ENCODE measurements at places on chromosomes 7 and 10.

DNA sequence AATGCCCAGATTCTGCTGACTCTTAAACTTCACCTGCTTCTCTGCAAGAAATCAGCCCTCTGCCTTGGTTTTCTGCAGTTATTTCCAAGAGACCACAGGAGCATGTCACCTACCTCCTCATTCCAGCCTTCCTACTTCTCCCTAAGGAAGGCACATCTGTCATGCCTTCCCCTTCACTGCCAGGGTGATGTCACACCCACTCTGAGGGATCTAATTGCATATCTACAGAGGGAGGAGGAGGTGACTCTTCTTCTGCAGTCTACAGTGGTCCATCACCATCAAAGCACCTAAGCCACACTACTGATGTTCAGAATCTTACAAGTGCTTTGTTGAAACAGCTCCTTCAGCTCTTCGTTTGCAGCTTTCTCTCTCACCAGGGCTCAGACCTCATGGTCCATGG, 275.5 kb downstream of the FGFR2 start:
- no peak overlapping the region for H3K27ac ChIP-seq
- no peaks in the 10 kb centered on the region for H3K4me1 ChIP-seq
- H3K27me3 ChIP-seq, result peaks cover 22% of the 10 kb centered on the region
- peaks cover 2% of the 10 kb centered on the region for H3K36me3 ChIP-seq
- H3K4me3 ChIP-seq, result no peak overlapping the region
- DNase-seq, result no peak

DNA sequence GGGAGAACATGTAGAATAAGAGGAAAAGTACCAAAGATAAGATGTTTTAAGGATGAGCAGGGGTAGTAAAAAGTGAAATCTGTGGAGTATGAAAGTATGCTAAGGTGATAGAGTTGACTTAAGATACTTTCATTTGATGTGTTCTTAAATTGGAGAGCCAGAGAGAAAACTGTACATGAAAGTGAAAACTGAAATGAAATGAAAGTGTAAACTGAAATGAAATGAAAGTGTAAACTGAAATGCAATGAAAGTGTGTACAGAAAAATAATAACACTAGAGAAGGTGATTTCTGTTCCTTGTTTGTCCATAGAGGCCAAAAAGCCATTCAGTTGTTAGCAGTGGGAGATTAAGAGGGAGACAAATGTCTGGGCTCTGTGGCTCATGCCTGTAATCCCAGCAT, 17.5 kb downstream of the AHR start:
- peak overlapping the region; percentile 79 for H3K27ac ChIP-seq
- H3K4me1 ChIP-seq, result peaks cover 8% of the 10 kb centered on the region
- H3K36me3 ChIP-seq, result peaks cover 13% of the 10 kb centered on the region
- H3K27me3 ChIP-seq, result no peaks in the 10 kb centered on the region
- no peak overlapping the region for H3K4me3 ChIP-seq
- DNase-seq, result no peak

DNA sequence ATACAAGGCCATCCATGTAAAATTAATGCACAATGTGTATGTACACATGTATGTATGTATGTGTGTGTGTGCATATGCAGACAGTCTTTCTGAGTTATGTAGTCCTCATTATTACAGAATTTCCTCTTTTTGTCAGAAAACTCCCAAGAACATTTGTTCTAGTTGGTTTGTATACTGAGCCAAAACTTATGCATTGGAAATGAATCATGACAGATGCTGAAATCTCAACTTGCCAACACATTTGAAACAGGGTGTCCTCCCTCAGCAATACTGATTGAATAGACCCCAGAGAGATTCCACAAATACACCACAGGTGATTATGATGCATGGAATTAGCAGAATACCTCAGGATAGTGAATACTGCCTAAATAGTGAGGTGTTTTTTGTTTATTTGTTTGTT, 472.9 kb upstream of the PCDH15 start:
- no peaks in the 10 kb centered on the region for H3K36me3 ChIP-seq
- no peak overlapping the region for H3K4me3 ChIP-seq
- H3K4me1 ChIP-seq, result no peaks in the 10 kb centered on the region
- H3K27me3 ChIP-seq, result no peaks in the 10 kb centered on the region
- no peak for DNase-seq

GRCh38 chr7:67343572-67343971, 346.9 kb downstream of the TYW1 start:
- H3K27ac ChIP-seq, result no peak overlapping the region
- DNase-seq, result no peak
- H3K4me3 ChIP-seq, result no peak overlapping the region
- H3K36me3 ChIP-seq, result peaks cover 18% of the 10 kb centered on the region
- H3K4me1 ChIP-seq, result no peaks in the 10 kb centered on the region

GRCh38 chr7:79035858-79036257, 417.6 kb downstream of the MAGI2 start:
- DNase-seq, result no peak
- no peak overlapping the region for H3K27ac ChIP-seq
- H3K4me3 ChIP-seq, result no peak overlapping the region
- no peaks in the 10 kb centered on the region for H3K27me3 ChIP-seq
- H3K36me3 ChIP-seq, result no peaks in the 10 kb centered on the region

- H3K27ac ChIP-seq, result no peak overlapping the region
- no peak overlapping the region for H3K4me3 ChIP-seq
- H3K4me1 ChIP-seq, result no peaks in the 10 kb centered on the region
- no peak for DNase-seq
These were observed 145.0 kb downstream of the WDR37 start for GRCh38 chr10:1200866-1201807.

DNA sequence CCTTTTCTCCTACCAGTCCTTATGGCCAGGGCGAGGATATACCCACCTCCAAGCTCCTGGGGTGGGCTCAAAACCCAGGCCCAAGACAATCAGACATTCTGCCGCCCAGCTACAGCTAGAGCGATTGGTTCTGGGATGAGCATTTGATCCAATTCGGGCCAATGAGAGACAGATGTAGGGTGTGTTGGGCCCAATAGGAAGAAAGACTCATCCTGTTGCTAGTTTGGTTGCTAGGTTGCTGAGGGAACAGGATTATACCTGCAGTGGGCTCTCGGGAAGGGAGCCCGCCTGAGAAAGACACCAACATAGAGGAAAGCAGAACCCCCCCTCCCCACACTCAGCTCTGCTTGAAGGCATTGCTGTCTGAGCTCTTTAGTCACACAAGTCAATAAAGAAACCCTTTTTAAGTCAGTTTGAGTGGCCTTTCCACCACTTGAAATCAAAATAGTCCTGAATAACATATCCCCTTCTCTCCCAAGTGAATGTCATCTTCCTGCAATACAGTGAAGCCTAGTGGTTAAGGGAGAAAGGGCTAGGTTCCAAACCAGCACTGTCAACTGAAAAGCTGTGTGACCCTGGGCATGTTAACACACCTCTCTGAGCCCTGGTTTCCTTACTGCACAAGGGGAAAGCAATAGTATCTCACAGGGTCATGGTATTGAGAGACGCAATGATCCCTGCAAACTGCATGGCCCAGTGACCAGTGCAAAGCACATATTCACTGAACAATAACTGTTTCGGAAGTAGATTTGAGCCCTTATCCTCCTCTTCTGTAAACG, 21.8 kb downstream of the ITPRIP start:
- peak overlapping the region; percentile 67 for H3K27ac ChIP-seq
- H3K4me3 ChIP-seq, result no peak overlapping the region
- H3K4me1 ChIP-seq, result peaks cover 55% of the 10 kb centered on the region
- DNase-seq, result no peak
- peaks cover 46% of the 10 kb centered on the region for H3K36me3 ChIP-seq

- no peaks in the 10 kb centered on the region for H3K27me3 ChIP-seq
- H3K4me3 ChIP-seq, result no peak overlapping the region
- peaks cover 3% of the 10 kb centered on the region for H3K36me3 ChIP-seq
These were observed 45.1 kb upstream of the AGR3 start for GRCh38 chr7:16926861-16927260.

GRCh38 chr7:150586068-150586784, 19.0 kb downstream of the GIMAP4 start:
- DNase-seq, result no peak
- H3K36me3 ChIP-seq, result peaks cover 4% of the 10 kb centered on the region
- peak overlapping the region; percentile 7 for H3K27ac ChIP-seq

DNA sequence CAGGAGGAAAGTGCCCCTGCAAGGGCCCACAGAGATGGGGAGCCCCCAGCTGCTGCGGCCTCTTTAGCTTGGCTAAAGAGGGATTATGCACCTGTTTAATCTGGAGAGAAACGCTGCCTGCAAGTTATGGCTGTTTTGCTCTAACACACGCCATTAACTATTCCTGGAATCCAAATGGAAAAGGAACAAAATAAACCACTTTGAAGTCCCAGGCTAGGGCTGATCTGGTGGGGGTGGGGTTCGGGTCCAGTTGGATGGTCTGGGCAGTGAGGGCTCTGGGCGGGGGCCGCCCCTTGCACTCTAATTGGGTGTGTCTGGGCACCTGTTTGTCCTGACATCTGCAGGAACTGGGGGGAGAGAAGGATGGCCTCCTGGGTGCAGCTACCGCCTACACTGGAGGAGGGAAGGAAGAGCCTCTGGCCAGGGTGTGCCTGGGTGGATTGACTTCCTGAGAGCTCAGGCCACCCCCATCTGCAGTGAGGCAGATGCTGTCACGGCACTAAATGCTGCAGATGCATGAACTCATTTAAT, 300.6 kb downstream of the ZEB1 start:
- H3K27ac ChIP-seq, result no peak overlapping the region
- H3K4me1 ChIP-seq, result no peaks in the 10 kb centered on the region
- H3K36me3 ChIP-seq, result no peaks in the 10 kb centered on the region
- peaks cover 53% of the 10 kb centered on the region for H3K27me3 ChIP-seq
- no peak for DNase-seq
- no peak overlapping the region for H3K4me3 ChIP-seq

DNA sequence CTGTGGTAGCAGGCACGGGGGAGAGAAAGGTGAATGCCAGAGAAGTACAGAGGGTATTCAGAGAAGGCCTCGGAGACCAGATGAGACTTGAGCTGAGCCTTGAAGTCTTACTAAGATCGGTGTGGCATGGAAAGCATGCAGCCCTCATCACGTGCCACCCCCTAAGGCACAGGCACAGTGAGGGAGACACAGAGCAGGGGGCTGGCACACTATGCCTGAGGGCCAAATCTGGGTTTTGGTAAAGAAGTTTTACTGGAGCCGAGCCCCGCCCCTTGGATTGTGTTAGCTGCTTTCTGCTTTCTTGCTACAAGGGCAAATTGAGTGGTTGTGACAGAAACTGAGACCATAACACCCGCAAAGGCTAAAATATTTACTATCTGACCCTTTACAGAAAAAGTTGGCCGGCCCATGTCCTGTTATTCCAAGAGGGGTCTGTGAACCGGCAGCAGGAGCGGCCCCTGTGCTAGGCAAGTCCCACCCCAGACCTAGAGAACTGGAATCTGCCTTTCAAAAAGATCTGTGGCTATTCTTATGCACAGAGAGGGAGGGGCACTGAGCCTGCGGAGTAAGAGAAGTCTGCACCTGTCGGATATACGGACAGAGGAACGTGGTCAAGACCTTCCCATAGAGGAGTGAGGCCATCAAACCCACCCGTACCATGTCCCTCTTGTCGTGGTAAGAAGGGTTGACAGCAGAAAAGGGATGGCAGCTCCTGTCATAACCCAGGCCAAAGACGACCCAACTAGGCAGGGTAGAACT, 109.3 kb upstream of the RHEB start:
- no peak overlapping the region for H3K4me3 ChIP-seq
- peaks cover 64% of the 10 kb centered on the region for H3K4me1 ChIP-seq
- H3K36me3 ChIP-seq, result peaks cover 7% of the 10 kb centered on the region
- DNase-seq, result no peak

- no peak overlapping the region for H3K4me3 ChIP-seq
- peaks cover 77% of the 10 kb centered on the region for H3K36me3 ChIP-seq
- H3K27ac ChIP-seq, result peak overlapping the region; percentile 81
- no peak for DNase-seq
- H3K27me3 ChIP-seq, result no peaks in the 10 kb centered on the region
- H3K4me1 ChIP-seq, result peaks cover 85% of the 10 kb centered on the region
These were observed 165.8 kb upstream of the KLF14 start for GRCh38 chr7:130899638-130900401.

GRCh38 chr10:32273336-32273735, 73.6 kb downstream of the EPC1 start:
- H3K27ac ChIP-seq, result peak overlapping the region; percentile 44
- DNase-seq, result no peak

- H3K27ac ChIP-seq, result no peak overlapping the region
- H3K36me3 ChIP-seq, result peaks cover 6% of the 10 kb centered on the region
- no peak for DNase-seq
- H3K4me1 ChIP-seq, result peaks cover 66% of the 10 kb centered on the region
- H3K27me3 ChIP-seq, result no peaks in the 10 kb centered on the region
- H3K4me3 ChIP-seq, result no peak overlapping the region
These were observed 54.1 kb downstream of the HK1 start for GRCh38 chr10:69332278-69333010.

GRCh38 chr10:129963641-129964501, at the start of gene EBF3:
Gene EBF3, minus strand, starts transcription at chr10:129964274. Its CDS starts 506 bp downstream, at chr10:129963768.
- H3K36me3 ChIP-seq, result peaks cover 21% of the 10 kb centered on the region
- H3K27me3 ChIP-seq, result peaks cover 64% of the 10 kb centered on the region
- no peak for DNase-seq
- peak within 1 kb of the TSS; percentile 73 for H3K4me3 ChIP-seq
- H3K4me1 ChIP-seq, result peaks cover 6% of the 10 kb centered on the region
- no peak within 1 kb of the TSS for H3K27ac ChIP-seq

DNA sequence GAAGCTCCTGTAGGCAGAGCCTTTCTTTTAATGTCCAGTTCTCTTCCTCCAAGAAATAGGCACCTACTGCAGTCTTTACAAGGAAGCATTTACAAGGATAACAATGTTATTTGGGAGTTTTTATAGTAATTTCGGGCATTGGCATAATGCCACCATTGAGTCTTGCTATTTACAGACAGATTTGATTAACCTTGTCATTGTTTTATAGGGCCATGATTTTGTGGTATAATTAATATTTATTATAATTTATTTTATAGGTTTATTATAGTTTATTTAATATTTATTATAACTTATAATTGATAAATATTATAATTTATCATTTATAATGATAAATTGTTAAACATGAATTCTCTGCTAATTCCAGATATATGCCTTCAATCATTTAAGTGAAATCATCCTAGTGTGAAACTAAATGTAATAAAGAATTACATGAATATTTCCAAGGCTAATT, 573 bp upstream of the POT1 start:
- peaks cover 13% of the 10 kb centered on the region for H3K36me3 ChIP-seq
- peak overlapping the region; percentile 96 for H3K27ac ChIP-seq
- no peaks in the 10 kb centered on the region for H3K27me3 ChIP-seq
- DNase-seq, result no peak
- H3K4me1 ChIP-seq, result peaks cover 34% of the 10 kb centered on the region

DNA sequence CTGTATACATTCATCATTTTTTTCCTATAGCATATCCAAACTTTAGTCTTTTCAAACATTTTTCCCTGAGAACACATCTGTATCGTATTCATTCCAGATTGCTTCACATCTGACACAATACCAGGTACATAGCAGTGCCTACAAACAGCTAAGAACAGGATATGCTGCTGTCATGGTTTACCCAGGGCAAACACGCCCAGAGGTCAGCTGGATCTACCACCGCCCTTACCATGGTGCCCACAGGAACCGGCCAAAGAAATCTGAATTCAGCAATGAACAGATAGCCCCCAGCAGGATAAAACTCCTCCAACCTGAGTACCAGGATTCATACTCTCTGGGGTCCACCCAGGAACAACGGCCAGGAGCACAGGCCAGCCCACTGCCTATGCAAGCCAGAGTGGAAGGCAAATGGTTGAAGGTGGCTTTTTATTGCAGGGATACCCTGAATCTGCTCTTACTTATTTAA, 43.0 kb downstream of the TNS3 start:
- no peaks in the 10 kb centered on the region for H3K27me3 ChIP-seq
- H3K36me3 ChIP-seq, result no peaks in the 10 kb centered on the region
- H3K27ac ChIP-seq, result no peak overlapping the region

All from central memory CD8-positive, alpha-beta T cell (primary cell).